ENCODE measurements at places on chromosomes 2 and 18. TPM values are rescaled to one million over a fixed set of nuclear protein-coding genes. Genes with fewer than 3 reads are reported as not detected.
A peak's percentile ranks its signal among the peaks of the same experiment; 100 is the strongest.

DNA sequence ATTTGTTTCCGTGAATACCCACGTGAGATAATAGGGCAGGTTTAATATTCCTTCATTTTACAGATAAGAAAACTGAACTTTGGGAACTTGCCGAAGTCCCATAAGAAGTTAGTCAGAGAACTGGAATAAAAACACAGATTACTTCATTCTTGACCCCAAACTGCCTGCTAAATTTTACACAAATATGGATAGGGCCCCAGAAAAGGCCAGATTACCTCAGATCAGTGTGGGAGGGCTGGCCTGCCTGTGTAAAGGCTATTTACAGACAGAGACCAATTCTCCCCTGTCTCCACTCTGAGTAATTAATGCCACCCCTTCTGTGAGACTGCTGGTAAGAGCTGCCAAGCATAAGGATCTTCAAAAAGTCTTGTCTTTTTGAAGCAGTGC lies 139.2 kb downstream of the MGAT5 start:
- peaks cover 5% of the 10 kb centered on the region for H3K4me1 ChIP-seq
- no peaks in the 10 kb centered on the region for H3K27me3 ChIP-seq
- H3K27ac ChIP-seq: no peak overlapping the region
- no peak overlapping the region for H3K4me3 ChIP-seq
- DNase-seq: no peak

DNA sequence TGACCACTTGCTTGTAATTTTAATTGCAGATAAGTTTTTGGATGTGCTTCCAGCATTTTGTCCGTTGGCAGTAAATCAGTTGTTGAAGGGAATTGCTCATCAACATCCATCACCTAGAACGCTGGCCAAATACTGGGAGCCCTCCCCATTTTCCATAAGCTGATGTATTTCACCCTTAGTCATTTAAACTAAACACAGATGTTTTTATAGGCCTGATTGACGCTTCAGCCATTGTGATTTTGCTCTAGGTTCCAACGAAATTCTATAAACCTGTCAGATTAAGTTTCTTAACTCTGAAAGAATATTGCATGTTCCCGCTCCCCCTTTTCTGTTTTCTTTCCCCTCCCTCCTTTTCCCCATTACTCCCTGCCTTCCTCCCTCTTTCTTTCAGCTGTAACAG lies 1.0 kb upstream of the RPRM start:
- H3K27ac ChIP-seq: no peak overlapping the region
- H3K36me3 ChIP-seq: no peaks in the 10 kb centered on the region
- H3K27me3 ChIP-seq: peaks cover 13% of the 10 kb centered on the region

Gene LRRC30
- not detected for total RNA-seq

GRCh38 chr2:218865396-218865795 lies 5.8 kb downstream of the WNT6 start:
- no peak for DNase-seq
- H3K36me3 ChIP-seq: no peaks in the 10 kb centered on the region
- no peak overlapping the region for H3K4me3 ChIP-seq
- H3K27me3 ChIP-seq: peaks cover 30% of the 10 kb centered on the region

DNA sequence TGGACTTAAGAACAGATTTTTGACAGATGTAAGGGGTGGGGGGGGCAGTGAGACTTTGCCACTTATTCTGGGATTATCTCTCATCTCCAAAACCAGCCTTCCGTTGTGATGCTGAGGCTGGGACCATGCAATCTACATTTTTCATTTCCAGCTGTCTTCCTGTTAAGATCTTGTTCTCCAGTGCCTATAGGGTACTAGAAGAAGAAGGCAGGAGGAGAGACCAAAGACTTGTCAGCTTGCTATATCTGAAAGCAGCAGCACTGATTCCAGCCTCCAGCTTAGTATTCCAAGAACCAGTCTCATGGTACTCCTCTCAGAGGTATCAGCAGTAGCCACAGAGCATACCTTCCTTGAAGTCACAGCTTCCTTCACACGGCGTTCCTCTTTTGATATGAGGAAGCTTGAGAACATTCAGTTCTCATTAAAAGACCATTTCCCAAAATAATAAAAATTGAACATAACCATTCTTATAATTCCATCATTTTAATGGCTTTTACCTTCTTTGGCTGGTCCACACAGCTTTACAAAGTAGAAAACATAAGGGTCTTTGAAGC lies 49.8 kb downstream of the USP34 start:
- no peak overlapping the region for H3K4me3 ChIP-seq
- H3K4me1 ChIP-seq: no peaks in the 10 kb centered on the region
- H3K27ac ChIP-seq: no peak overlapping the region
- H3K36me3 ChIP-seq: peaks cover 2% of the 10 kb centered on the region
- H3K27me3 ChIP-seq: no peaks in the 10 kb centered on the region

Gene GPR45
- not detected for total RNA-seq

DNA sequence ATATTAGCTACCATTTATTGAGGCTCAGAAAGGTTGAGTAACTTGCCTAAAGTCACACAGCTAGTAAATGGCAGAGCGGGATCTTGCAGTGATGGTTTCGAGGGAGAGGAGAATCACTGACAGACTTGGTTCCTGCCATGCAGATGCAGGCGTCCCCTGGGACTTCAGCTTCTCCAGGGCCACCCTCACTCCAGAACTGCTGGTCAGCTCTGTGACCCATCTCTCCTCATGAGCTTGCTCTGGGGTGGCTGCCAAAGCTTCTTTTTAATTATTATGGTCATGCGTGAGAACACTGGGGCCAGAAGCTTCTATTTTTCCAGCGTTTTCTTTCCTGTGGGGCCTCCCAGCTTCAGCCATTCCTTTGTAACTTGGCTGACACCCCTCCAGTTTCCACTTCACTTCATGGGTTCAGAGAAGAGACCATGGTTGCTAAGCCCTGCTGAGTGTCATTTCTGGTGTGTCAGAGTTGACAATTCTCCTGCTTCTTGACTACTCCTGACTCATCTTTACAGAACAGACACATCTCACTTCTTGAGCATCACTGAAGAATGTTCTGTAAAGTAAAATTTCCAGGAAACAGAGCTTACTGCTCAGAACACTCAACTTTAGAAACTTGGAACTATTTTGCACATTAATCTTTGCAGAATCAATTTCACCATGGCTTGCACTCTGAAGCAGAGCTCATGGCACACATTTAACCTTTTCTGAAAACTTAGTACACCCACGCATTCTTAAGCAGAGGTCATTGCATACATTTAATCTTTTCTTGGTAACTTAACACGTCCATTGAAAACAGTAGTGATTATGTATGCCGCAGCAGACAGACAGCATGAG lies 70.4 kb downstream of the IL1R2 start:
- H3K4me3 ChIP-seq: no peak overlapping the region
- H3K27me3 ChIP-seq: no peaks in the 10 kb centered on the region
- peaks cover 37% of the 10 kb centered on the region for H3K4me1 ChIP-seq
- peak overlapping the region; percentile 98 for H3K27ac ChIP-seq
- DNase-seq: peak; percentile 88
- H3K36me3 ChIP-seq: no peaks in the 10 kb centered on the region

Gene UGT1A6
- not detected for total RNA-seq

GRCh38 chr2:65586516-65586915 lies 154.1 kb upstream of the SPRED2 start:
- H3K4me3 ChIP-seq: no peak overlapping the region
- no peaks in the 10 kb centered on the region for H3K27me3 ChIP-seq
- no peaks in the 10 kb centered on the region for H3K36me3 ChIP-seq
- H3K27ac ChIP-seq: no peak overlapping the region
- H3K4me1 ChIP-seq: no peaks in the 10 kb centered on the region
- peak; percentile 53 for DNase-seq

Gene UGT1A8
- total RNA-seq: not detected

DNA sequence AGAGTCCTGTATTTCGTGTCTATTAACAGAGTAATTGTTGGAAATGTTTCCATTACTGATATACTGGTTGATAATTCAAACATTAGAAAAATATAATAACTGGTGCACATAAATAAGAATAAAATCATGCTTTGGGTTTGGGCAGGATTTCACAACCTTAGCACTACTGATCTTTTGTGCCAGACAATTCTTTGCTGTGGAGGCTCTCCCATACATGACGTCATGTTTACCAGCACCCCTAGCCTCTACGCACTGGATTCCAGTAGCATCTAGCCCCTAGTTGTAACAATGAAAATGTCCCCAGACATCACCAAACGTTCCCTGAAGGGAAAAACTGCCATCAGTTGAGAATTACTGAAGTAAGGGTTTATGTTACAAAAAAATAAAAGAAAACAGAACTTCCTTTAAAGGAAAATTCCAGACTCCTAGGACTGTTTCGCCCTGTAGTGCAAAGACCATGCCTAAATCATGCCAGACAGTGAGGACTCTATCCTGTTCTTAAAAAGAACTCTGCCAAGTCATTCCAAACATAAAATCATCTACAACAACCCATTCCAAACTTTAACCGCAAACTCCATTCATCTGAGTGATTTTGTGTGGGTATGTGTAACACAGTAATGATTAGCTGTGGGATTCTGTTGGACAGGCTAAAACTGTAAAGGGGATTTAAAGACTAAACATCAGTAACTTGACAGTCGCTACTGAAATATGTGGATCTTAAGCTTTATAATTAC lies 313.4 kb upstream of the CCDC68 start:
- DNase-seq: peak; percentile 89
- no peaks in the 10 kb centered on the region for H3K27me3 ChIP-seq
- H3K4me1 ChIP-seq: peaks cover 3% of the 10 kb centered on the region
- H3K36me3 ChIP-seq: peaks cover 4% of the 10 kb centered on the region
- peak overlapping the region; percentile 0 for H3K27ac ChIP-seq

DNA sequence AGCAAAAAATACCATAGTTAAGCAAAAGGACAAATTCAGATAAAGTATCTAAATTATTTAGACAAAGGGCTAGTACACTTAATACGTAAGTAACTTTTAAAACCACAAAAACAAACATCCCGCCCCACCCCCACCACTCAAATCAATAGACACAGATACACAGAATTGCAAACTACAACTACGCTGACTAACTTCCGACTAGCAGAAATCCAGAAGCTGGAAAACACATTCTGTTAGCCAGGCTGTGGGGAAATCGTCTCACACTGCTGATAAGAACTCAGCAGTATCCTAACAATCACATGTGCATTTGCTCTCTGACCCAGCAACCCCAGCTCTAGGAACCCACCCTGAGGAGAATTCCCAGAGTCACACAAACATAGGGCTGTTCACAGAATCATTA lies 16.6 kb downstream of the FAM168B start:
- peaks cover 23% of the 10 kb centered on the region for H3K36me3 ChIP-seq
- no peak overlapping the region for H3K27ac ChIP-seq
- peak; percentile 11 for DNase-seq

Gene TEX44
- total RNA-seq: not detected

Gene CYS1
- 5.1 TPM for total RNA-seq

Gene HES6
- total RNA-seq: 3.6 TPM

Gene ARHGAP25
- 5.8 TPM for total RNA-seq

- H3K36me3 ChIP-seq: no peaks in the 10 kb centered on the region
- H3K27me3 ChIP-seq: no peaks in the 10 kb centered on the region
- H3K4me3 ChIP-seq: no peak overlapping the region
Observed at GRCh38 chr18:32424696-32425095, 46.0 kb downstream of the GAREM1 start.

GRCh38 chr2:228600265-228600664 lies 418.8 kb upstream of the SPHKAP start:
- H3K4me1 ChIP-seq: peaks cover 4% of the 10 kb centered on the region
- peak overlapping the region; percentile 65 for H3K27ac ChIP-seq
- no peaks in the 10 kb centered on the region for H3K36me3 ChIP-seq
- H3K27me3 ChIP-seq: no peaks in the 10 kb centered on the region
- peak; percentile 78 for DNase-seq

DNA sequence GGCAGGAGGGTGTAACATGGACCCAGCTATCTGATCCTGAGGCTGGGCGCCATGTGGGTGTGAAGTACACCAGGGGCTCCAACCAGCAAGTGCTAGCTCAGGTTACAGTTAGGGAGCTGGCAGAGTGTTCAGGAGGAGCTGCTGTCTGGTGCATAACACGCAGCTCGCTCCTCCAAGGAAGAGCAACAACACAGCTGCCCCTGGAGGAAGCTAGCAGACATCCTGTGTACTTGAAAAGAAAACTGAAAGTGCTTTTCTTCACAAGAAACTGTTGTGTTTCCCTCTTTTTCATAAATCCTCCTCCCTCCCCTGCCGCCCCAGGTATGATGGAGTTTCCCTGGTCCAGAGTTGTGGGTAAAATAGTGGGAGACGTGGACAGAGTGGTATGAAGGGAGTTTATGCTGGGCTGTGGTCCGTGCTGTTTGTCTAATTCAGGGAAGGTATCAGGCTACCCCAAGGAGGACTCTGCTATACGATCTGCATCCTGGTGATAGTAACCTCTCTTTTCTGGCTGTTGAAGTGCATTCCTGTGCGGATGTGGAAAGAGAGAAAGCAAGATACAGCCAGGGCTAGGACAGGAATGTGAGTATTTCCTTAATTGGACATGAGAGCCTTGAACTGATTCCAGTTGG lies 6.1 kb upstream of the LBH start:
- H3K4me1 ChIP-seq: peaks cover 11% of the 10 kb centered on the region
- H3K27me3 ChIP-seq: no peaks in the 10 kb centered on the region
- no peaks in the 10 kb centered on the region for H3K36me3 ChIP-seq
- peak; percentile 72 for DNase-seq

DNA sequence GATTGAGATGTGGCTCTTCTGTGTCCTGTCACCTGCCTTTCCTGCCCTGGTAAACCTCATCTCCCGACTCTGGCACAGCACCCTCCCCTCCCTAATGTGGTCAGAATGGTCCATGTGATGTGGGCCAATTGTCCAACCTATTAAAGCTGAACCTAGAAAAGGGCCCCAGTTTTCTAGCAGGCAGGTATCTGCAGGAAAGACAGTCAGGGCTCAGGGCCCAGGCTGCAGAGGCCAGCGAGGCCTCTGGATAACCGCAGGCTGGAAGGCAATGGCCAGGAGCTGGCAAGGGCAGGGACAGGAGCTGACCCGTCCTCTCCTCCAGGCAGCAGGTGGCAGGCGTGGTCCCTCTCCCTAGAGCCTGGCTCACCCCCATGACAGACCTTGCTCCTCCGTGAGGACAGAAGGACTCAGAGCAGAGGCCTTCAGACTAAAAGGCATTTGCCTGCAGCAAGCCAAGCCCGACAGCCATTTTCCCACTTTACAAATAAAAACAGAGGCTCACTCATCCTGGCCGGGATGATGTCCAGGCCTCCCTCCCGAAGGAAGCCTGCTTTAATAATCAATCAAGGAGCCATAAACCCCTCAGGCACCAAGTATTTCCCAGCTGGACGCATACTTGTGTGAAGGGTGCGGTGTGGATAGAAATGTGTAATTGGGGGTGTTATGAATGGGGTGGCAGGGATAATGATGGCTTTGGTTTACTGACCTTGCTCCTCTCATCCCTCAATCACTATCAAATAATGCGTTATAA lies 107.1 kb downstream of the TWIST2 start:
- no peaks in the 10 kb centered on the region for H3K36me3 ChIP-seq
- H3K27ac ChIP-seq: no peak overlapping the region
- no peak overlapping the region for H3K4me3 ChIP-seq
- DNase-seq: peak; percentile 93
- no peaks in the 10 kb centered on the region for H3K27me3 ChIP-seq

Gene ADCYAP1
- total RNA-seq: not detected

GRCh38 chr18:75422341-75422910 lies 5.1 kb downstream of the SMIM21 start:
- H3K4me3 ChIP-seq: no peak overlapping the region
- DNase-seq: peak; percentile 27
- no peaks in the 10 kb centered on the region for H3K4me1 ChIP-seq
- H3K36me3 ChIP-seq: no peaks in the 10 kb centered on the region

Gene CCDC121
- 2.0 TPM for total RNA-seq

Gene STK25
- total RNA-seq: 197 TPM
